ENCODE measurements at places on chromosomes 12 and 14. TPM values are rescaled to one million over a fixed set of nuclear protein-coding genes. Genes with fewer than 3 reads are reported as not detected.
A peak's percentile ranks its signal among the peaks of the same experiment; 100 is the strongest.

GRCh38 chr14:76773188-76773885 lies 12.1 kb downstream of the VASH1 start:
- DNase-seq = no peak

GRCh38 chr14:30572771-30573170 lies 13.8 kb downstream of the G2E3 start:
- DNase-seq = no peak

GRCh38 chr12:112121780-112122565 lies 3.4 kb upstream of the TRAFD1 start:
- DNase-seq = no peak

DNA sequence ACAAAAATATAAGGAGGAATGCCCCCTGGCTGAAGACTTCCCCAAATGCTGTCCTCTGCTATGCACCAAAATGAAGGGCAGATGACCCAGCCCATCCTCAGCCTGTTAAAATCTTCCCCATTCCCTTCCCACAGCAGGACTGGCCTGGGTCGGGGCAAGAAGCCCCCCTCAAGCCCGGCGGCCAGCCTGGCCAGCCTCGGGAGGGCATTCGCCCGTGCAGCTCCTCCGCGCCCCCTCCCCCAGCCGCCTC lies 413 bp downstream of the RARG start:
- no peak for DNase-seq

The ABCC9 gene
- total RNA-seq = 17.7 TPM

The LRTM2 gene
- total RNA-seq = 14.6 TPM

- no peak for DNase-seq
These were observed 46.2 kb upstream of the TUNAR start for GRCh38 chr14:95830386-95830785.

DNA sequence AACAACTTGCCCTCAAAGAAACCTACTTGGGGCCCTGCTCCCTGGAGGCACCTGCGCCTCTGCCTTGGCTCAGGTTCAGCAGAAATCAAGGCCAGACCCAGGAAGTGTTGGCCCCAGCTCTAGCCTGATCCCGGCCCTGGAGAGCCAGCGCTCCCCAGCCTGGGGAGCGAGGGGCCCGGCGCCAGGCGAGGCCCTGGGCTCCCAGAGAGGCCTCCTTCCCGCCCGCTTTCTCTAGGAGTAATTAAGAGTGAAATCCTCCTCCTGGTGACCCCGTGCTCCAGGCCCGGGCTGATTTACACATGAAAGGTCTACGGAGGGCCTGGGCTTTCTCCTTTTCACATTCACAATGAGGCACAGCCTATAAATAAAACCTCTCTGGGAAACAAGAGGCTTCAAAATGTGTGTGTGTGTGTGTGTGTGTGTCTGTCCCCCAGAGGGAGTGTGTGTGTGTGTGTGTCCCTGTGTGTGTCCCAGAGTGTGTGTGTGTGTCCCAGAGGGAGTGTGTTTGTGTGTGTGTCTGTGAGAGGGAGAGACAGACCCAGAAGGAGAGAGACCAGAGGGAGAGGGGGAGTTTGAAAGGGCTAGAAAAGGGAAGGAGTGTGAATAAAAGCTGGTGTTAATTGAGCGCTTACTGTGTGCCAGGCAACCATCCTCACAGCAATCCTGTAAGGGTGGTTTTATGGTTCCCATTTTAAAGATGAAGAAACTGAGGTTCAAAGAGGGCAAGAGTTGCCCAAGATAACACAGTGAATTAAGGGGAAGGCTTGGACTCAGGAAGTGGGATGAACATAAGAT lies 23.8 kb upstream of the COX6A1 start:
- peak; percentile 22 for DNase-seq

DNA sequence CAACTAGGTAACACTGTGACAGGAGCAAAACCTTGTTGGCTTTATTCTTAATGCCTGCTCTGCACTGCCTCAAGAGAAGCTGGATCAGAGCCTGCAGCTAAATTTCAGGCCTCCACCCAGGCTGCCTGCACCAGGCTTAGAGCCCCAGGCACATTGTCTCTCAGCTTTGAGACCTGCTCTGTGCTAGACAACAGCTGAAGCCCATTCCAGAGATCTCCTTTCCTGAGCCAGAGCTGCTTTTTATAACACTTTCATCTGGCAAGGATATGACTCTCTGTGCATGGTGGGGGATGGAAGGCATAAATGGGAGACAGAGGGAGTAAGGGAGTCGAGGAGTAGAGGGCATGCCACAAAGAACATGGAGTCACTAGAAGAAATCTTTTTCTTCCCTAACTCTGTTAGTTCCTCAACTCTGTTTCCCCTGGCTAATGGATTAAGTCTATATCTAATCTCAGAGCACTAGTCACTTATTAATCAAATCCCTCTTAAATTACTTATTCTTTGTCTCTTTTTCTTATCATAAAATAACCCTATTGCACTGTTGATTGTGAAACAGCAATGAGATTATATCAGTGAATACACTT lies 27.1 kb upstream of the LUM start:
- DNase-seq = no peak

DNA sequence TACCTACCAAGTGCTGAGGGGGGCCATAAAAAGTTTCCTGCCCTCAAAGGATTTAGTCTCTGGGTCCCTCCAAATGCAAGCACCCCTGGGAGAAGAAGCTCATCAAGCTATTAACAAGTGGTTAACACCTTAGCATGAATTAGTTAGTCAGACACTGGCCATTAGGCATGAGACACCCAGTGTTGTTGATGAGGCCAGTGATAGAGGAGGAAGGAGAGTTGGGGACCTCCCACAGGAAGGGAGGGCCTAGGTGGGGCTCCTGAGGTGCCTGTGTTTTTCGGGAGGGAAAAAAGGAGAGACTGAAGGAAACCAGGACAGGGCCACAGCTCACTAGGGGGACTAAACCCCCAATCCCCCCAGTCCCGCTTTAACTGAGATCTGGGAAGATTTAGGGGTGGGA lies 4.5 kb upstream of the KRT71 start:
- DNase-seq = no peak

DNA sequence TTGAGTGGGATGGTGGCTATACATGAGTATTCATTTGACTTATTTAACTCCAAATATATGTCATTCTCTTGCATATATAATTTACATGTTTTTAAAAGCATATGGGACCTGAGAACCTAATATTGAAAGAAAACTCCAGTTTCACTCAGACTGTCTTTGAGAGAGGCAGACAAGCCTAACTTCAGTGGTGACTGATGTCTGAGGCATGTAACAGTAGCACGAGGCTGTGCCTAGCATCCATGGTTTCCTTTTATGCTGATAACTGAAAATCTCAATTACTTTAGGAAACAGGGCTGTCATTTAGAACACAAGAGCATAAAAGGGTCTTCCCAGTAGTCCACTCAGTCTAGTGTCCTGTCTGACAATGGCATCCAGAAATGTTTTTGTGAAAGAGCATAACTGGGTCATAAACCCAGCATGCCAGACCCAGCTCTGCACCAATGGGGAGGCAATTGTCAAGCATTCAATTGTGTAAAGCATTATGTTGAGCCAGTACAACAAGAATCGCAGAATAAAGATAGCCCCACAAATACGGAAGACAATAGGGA lies 24.3 kb downstream of the MAPK1IP1L start:
- DNase-seq = no peak

The LUM gene
- not detected for total RNA-seq

The RFX4 gene
- not detected for total RNA-seq

The NOP9 gene
- 29.2 TPM for total RNA-seq

The NRXN3 gene
- 1.2 TPM for total RNA-seq

DNA sequence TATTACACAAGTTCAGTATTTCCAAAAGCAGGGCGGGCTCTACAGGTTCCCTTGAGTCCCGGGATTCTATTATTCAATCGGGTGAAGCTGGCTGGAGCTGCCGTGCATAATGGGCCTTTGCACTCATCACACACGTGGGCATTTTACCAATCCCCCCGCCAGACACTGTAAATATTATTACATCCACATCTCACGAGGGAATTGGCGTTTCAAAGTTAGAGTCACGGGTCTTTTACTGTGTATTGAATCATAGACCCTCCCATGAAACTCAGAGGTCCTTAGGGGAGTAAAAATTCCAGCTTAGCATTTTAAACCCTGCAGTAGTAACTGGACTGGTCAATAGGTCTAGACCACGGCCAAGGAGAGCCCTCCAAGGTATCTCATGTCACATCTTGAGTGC lies 70.3 kb downstream of the MAP1LC3B2 start:
- no peak for DNase-seq

DNA sequence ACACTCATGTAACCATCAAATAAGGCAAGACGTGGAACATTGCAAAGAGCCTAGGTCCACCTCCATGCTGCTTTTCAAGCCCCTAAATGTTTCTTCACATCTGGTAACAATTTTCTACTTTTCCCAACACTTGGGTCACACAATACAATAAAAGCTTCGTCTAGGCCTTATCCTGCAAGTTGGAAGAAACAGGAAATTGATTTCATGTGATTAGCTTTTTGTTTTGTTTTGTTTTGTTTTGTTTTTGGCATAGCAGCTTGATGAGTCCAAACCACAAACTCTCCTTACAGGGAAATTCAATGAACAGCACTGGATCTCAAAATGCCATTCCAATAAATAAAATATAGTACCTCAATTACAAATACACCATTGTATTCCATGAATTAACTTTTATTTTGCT lies 19.3 kb downstream of the TAS2R50 start:
- DNase-seq = no peak

The TSPAN19 gene
- 2.9 TPM for total RNA-seq

- DNase-seq = no peak
These were observed 2.9 kb downstream of the DDX51 start for GRCh38 chr12:132140918-132141841.

- DNase-seq = no peak
These were observed 79.9 kb downstream of the GCH1 start for GRCh38 chr14:54822685-54823084.

GRCh38 chr14:19823178-19823577 lies 19.6 kb downstream of the OR4N2 start:
- no peak for DNase-seq

DNA sequence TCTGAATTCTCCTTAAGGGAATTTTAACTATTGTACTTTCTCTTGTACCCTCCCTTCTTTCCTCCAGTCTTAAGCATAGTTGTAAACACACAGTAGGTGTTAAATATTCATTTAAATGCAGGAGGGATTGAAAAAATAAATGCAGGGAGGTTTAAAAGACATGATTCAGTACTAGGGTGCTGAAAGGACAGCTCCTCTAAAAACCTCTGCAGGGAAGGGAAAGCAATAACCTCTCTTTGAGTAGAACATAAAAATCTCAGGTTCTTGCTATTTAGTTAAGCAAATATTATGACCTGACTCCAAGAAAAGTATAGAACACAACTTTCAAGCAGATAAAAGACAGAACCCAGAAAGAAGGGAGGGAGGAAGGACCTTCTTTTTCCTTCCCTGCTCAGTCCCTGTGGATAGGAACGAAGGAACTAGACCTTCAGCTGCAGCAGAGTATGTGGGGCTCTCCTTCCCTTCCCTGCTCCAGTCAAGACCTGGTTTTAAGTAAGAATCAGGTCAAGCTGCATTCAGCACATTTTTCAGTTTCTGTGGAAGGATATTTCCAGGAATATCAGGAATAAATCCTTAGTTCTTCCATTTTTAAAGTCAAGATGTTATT lies 4.7 kb downstream of the MAP3K9 start:
- no peak for DNase-seq

The SYCP3 gene
- total RNA-seq = not detected
